Activated naive CD8-positive, alpha-beta T cell treated with anti-CD3 and anti-CD28 coated beads for 36 hours (primary cell): ENCODE measurements at places on chromosomes 11 and 22.

- no peak for DNase-seq
Measured at GRCh38 chr11:35183326-35183925, 44.5 kb downstream of the CD44 start.

DNA sequence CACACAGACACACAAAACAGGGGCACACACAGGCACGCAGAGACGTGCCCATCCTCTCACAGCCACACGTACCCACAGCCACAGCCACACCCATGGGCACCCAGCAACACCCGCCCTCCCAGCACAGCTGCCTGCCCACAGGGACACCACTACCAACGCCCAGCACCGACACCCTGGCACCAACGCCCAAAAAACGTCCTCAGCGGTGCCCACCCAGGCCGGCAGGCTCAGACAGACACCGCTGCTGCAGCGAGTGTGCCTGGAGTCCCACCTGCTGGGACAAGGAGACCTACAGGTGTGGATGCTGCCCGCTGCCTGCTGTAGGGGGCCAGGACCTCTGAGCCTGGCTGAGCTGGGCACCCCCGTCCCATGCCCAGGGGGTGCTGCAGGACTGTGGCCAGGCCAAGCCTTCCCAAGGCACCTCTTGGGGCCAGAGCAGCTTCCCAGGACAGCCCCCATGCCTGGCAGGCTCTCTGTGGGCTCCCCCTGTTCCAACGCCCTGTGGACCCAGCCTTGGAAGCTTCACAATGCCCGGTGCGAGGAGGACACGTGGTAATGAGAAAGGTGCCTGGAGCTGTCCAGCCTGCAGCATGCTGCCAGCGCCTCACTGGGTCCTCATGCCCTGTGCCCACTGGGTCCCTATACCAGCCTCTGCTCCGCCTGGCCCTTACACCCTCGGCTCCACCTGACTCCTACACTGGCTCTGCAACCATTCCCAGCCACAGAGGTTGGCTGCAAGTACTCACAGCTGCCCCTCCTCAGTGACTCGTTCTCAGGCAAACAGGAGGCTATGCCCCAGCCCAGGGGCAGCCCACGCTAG is 45.8 kb upstream of the TH start:
- DNase-seq, result no peak

DNA sequence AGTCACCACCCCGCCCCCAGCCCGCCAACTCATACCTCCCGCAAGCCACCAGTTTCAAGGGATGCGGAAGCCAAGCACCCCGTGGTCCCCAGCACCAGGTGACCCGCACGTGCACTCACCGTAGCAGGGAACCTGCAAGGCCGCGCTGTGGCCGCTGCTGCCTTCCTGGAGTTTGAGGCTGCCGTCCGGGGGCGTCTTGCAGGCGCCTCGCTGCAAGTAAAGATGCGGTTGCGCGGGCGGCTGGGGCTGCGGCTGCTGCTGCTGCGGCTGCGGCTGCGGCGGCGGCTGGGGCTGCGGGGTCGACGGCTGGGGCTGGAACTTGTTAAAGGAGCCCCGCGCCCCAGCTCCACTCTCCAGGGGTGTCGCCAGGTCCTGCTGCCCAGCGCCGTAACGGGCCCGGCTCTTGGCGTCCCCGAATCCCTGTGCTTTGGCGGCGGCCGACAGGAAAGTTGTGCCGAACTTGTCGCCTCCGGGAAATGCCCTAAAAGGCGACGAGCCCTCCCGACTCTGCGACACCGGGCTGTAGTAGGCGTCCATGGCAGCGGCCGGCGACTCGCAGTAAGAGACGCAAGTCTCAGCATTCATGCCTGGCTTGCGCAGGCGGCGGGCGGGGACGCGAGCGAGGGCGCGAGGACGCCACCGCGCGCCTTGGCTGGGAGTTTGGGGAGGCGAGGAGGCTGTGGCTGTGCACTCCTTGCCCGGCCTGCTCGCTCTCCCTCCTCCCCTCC is at the start of gene ALX4:
Gene ALX4 (minus strand): TSS at position 662 of the 728 bp plus-strand sequence. CDS start 77 bp downstream, at position 585.
- DNase-seq, result peak; percentile 44

DNA sequence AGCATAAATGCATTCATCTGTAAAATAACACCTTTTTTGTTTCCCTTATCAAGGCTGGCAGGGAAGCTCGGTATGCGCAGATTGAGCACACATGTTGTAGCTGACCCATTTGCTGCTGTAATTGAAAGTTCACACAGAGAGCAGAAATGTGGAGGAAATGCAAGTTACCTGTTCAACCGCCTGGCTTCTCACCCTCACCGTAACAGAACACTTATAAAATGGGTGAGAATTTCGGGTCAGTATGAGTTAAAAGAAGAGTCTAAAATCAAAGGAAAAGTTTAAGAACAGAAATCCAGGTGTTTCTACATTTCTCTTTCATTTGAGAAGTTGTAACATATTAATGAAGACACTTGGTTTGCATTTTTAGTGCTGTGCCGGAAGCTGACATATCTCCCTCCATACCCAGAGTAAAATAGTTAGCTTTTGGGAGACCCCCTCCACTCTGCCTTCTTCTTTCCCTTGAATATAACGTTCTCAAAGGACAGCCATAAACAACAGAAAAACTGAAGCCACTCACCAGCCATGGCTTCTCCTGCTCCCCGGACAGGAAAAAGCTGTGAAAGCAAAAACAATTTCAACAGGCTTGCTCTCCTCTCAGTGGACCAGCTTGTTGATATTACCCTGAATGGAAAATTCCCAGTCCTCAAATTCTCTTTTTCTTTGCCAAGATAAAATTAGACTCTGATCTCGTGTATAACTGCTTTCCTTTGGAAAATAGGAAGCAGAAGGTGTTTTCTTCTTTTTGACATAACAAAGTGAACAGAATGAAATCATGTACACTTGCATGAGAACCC is at the start of gene CASP12:
Gene CASP12 (minus strand): TSS at position 570 of the 794 bp plus-strand sequence.
- DNase-seq, result no peak

- DNase-seq, result no peak
Measured at GRCh38 chr11:17548444-17548843, 1.4 kb downstream of the OTOG start.

DNA sequence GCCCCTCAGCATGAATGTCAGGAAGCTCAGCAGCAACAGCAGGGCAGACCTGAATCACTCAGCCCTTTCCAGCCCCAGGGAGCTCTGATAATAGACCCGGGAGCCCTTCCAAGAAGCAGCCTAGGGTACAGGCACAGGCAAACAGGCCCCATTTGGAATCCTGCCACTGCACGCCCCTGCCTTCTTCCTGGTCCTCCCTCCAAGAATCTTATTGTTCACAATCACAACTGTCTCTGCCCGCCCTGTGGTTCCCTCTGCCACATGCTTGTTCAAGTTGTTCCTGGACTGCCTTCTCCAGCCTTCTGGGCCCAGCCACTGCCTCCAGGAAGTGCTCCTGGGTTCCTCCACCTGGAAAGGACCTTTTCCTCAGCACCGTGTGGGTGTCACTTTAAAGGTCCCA is 54.6 kb downstream of the LRRC32 start:
- no peak for DNase-seq

GRCh38 chr11:128879817-128880216 is 11.3 kb upstream of the KCNJ5 start:
- DNase-seq, result no peak

- no peak for DNase-seq
Measured at GRCh38 chr11:14672635-14673034, 29.0 kb downstream of the PDE3B start.

GRCh38 chr11:118142809-118143208 is 9.8 kb downstream of the SCN4B start:
- DNase-seq, result no peak

GRCh38 chr11:61270354-61271076 is 24.6 kb downstream of the VWCE start:
- DNase-seq, result no peak

- no peak for DNase-seq
Measured at GRCh38 chr11:28417601-28418323, 309.6 kb downstream of the METTL15 start.
